Activated T-helper 1 cell treated with anti-CD3 and anti-CD28 coated beads, Interleukin-12 subunit alpha, Interleukin-12 subunit beta, Interleukin-2, Interleukin-4 antibody, amounts not matched to agents 30 ng/mL and 10 ng/mL and 1 ng/mL, durations not matched to agents 14 hours and 24 hours and 36 hours (primary cell): ENCODE measurements at places on chromosomes 3 and 15. TPM values are rescaled to one million over a fixed set of nuclear protein-coding genes. Genes with fewer than 3 reads are reported as not detected.

Gene FMN1
- 0.03 TPM in 1 of 2 replicates, not detected in the other for total RNA-seq

DNA sequence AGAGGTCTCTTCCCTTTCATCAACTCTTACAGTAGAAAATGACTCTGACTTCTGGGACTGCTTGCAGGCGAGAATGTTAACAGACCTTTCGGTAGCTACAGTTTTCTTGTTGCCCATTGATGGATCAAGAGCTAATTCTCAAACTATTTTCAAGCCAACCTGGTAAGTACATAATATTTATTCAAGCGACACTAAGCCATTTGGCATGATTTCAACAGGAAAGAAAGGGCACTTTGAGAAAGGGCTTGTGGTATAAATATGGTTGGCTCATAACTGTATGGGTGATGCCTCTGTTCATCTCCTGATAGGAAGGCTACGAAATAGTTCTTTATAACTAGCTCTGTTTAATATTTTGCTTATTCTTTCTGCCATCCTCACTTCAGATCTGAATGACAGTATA, 196.2 kb upstream of the CNTN4 start:
- no peak overlapping the region for H3K4me3 ChIP-seq
- no peaks in the 10 kb centered on the region for H3K27me3 ChIP-seq
- H3K36me3 ChIP-seq, result no peaks in the 10 kb centered on the region
- no peaks in the 10 kb centered on the region for H3K4me1 ChIP-seq

GRCh38 chr3:44013967-44014366, 227.7 kb upstream of the TOPAZ1 start:
- H3K4me1 ChIP-seq, result no peaks in the 10 kb centered on the region
- H3K36me3 ChIP-seq, result no peaks in the 10 kb centered on the region
- no peak overlapping the region for H3K4me3 ChIP-seq
- H3K27me3 ChIP-seq, result peaks cover 11% of the 10 kb centered on the region

Gene NEK10
- total RNA-seq, result 0.54 and 0.57 TPM in 2 replicates

Gene GOLGA8M
- 1.1 and 1.5 TPM in 2 replicates for total RNA-seq

GRCh38 chr3:26050776-26051175, 260.9 kb downstream of the OXSM start:
- no peaks in the 10 kb centered on the region for H3K4me1 ChIP-seq
- no peaks in the 10 kb centered on the region for H3K27me3 ChIP-seq
- H3K36me3 ChIP-seq, result no peaks in the 10 kb centered on the region
- DNase-seq, result no peak

Gene ABI3BP
- not detected in 2 replicates for total RNA-seq

- peaks cover 2% of the 10 kb centered on the region for H3K27me3 ChIP-seq
- H3K4me3 ChIP-seq, result no peak overlapping the region
- no peak for DNase-seq
- peaks cover 4% of the 10 kb centered on the region for H3K4me1 ChIP-seq
- no peak overlapping the region for H3K27ac ChIP-seq
- no peaks in the 10 kb centered on the region for H3K36me3 ChIP-seq
Observed at GRCh38 chr3:177294221-177294620, 96.9 kb upstream of the TBL1XR1 start.

Gene FBXO40
- not detected in 2 replicates for total RNA-seq

GRCh38 chr15:70112074-70112395, 14.3 kb upstream of the TLE3 start:
- no peak for DNase-seq
- H3K36me3 ChIP-seq, result no peaks in the 10 kb centered on the region
- no peak overlapping the region for H3K27ac ChIP-seq
- no peak overlapping the region for H3K4me3 ChIP-seq
- no peaks in the 10 kb centered on the region for H3K4me1 ChIP-seq

DNA sequence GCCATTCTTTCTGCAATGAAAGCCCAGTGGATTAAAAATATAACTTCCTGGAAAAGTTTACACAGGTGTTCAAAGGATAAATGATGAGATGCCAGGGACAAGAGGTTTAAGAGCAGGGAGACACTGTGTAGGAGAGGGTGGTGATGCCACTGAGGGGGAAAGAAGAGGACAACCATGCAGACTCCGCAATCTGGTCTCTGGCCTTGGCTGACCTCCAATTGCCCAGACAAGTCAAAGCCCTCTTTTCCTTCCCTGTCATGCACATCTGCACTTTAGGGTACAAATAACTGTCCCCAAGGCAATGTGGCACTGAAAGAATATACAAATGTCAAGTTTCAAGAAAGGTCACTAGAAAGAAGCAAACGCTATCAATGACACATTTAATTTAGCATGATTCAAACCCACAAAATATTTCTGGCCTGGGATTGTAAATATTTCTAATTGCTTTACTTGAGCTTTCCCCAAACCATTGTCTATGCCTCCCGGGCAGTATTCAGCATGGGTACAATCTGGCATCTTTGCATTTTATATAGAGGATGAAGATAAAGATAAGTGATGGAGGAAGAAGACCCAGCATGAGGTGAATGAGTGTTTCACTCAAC, 319.4 kb downstream of the PLCL2 start:
- H3K27me3 ChIP-seq, result peaks cover 4% of the 10 kb centered on the region
- no peak overlapping the region for H3K4me3 ChIP-seq
- no peak overlapping the region for H3K27ac ChIP-seq
- no peak for DNase-seq
- H3K4me1 ChIP-seq, result peaks cover 5% of the 10 kb centered on the region

DNA sequence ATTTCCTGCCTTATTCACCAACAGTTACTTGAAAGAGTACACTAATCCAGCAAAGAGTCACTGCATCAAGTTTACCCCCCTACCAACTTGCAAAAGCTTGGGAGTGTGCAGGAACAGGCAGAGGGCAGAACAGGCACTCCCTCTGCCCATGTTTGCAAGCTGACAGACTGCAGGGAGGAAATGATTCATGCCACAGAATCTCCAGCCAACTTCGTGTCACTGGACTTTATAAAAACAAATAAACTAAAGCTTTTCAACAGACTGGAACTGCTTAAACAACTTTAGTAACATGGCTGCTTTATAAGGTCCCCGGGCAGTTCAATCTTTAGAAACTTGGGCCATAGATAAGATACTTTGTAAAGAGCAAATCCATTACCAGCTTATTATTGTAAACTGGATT, 129.5 kb downstream of the THRB start:
- no peak for DNase-seq
- no peak overlapping the region for H3K27ac ChIP-seq
- H3K27me3 ChIP-seq, result no peaks in the 10 kb centered on the region
- no peak overlapping the region for H3K4me3 ChIP-seq
- no peaks in the 10 kb centered on the region for H3K4me1 ChIP-seq

GRCh38 chr3:41448396-41448795, 249.1 kb downstream of the CTNNB1 start:
- H3K4me3 ChIP-seq, result no peak overlapping the region
- H3K4me1 ChIP-seq, result no peaks in the 10 kb centered on the region
- H3K27me3 ChIP-seq, result no peaks in the 10 kb centered on the region
- DNase-seq, result no peak

Gene GRAMD2A
- total RNA-seq, result 0.21 TPM in 1 of 2 replicates, not detected in the other

Gene CAND2
- 0.29 TPM in 2 replicates for total RNA-seq

DNA sequence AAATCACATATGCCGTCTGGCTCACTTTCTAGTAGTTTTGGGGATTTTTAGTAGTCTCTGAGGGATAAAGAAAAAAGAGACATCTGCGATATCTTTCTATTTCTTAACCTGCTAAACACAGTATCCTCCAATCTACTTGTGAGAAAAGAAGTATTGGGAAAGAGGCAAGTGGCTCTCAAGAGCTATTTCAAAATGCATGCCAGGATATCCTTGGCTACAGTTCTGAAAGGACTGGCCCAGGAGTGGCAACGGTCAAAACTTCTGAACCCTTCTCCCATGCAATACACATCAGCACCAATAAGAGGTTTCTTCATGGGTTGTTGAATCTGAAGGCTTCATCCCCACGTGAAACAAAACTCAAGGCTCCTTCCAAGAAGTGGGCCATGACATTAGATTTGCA, 204.0 kb upstream of the WNT5A start:
- H3K27me3 ChIP-seq, result no peaks in the 10 kb centered on the region
- H3K36me3 ChIP-seq, result no peaks in the 10 kb centered on the region
- no peaks in the 10 kb centered on the region for H3K4me1 ChIP-seq
- DNase-seq, result no peak
- no peak overlapping the region for H3K4me3 ChIP-seq

DNA sequence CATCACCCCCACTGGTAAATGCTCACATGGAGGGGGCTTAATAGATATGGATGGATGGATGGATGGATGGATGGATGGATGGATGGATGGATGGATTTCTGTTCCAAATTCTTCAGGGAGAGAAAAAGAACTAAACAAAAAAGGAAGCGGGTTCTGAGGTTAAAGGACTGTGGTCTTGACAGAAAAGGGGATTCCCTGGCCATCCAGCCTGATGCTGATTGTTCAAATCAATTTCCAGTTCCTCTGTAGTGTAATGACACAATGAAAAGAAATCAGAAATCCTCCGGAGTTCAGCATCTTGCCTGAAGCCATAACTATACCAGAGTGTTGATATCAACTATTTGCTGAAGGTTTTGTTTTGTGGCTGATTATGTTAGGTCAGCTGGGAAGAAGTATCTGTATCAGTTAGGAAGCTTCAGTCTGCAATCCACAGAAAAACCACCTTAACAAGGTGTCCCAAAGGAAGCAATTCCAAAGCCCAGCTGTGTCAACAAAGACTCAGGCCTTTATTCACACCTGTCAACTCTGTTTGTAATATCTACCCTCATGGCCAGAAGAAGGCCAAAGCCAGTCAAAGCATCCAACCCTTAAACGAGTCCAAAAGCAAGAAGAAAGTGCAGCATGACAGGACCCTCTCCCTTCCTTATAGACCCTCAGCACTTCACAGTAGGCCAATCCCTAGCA, 24.5 kb upstream of the RASA2 start:
- no peaks in the 10 kb centered on the region for H3K27me3 ChIP-seq
- H3K27ac ChIP-seq, result no peak overlapping the region
- H3K36me3 ChIP-seq, result peaks cover 1% of the 10 kb centered on the region

Gene ADAMTSL3
- total RNA-seq, result not detected in 2 replicates

DNA sequence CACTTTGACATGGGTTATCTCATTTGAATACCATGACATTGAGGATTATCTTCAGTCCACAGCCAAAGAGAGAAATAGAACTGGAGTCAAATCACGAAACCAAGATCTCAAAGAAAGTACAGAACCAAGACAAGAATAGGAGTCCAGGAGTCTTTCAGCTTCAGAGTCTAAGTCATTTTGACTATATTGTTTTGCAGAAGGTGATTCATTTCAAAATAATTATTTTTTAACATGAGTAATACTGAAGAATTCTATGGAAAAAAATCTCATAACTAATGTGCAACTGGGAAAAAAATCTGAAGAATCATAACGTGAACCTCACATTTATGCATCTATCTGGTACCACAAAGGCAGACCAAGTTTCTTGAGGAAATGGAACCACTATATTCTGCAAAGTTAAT, 60.3 kb downstream of the UBE3A start:
- H3K27ac ChIP-seq, result peak overlapping the region; percentile 20
- peaks cover 49% of the 10 kb centered on the region for H3K36me3 ChIP-seq

- no peak overlapping the region for H3K27ac ChIP-seq
- H3K4me1 ChIP-seq, result no peaks in the 10 kb centered on the region
- peaks cover 4% of the 10 kb centered on the region for H3K27me3 ChIP-seq
Observed at GRCh38 chr3:123424999-123425712, 23.7 kb downstream of the ADCY5 start.

GRCh38 chr3:180329187-180329586, 272.8 kb upstream of the TTC14 start:
- no peak overlapping the region for H3K4me3 ChIP-seq
- H3K27me3 ChIP-seq, result no peaks in the 10 kb centered on the region
- no peak for DNase-seq

Gene RPL22L1
- total RNA-seq, result 123 and 145 TPM in 2 replicates

GRCh38 chr3:141413801-141414689, 45.7 kb downstream of the ZBTB38 start:
- DNase-seq, result no peak
- H3K27ac ChIP-seq, result peak overlapping the region; percentile 98
- H3K27me3 ChIP-seq, result no peaks in the 10 kb centered on the region
- peaks cover 61% of the 10 kb centered on the region for H3K4me1 ChIP-seq
- H3K36me3 ChIP-seq, result peaks cover 44% of the 10 kb centered on the region

GRCh38 chr3:45225465-45226205, 452 bp downstream of the TMEM158 start:
- no peak overlapping the region for H3K4me3 ChIP-seq
- H3K27me3 ChIP-seq, result peaks cover 74% of the 10 kb centered on the region
- no peaks in the 10 kb centered on the region for H3K36me3 ChIP-seq
- peaks cover 17% of the 10 kb centered on the region for H3K4me1 ChIP-seq

Gene RHOV
- total RNA-seq, result 1.3 and 1.6 TPM in 2 replicates

- H3K4me1 ChIP-seq, result peaks cover 5% of the 10 kb centered on the region
- no peak for DNase-seq
- peaks cover 1% of the 10 kb centered on the region for H3K36me3 ChIP-seq
- no peaks in the 10 kb centered on the region for H3K27me3 ChIP-seq
- no peak overlapping the region for H3K4me3 ChIP-seq
- H3K27ac ChIP-seq, result no peak overlapping the region
Observed at GRCh38 chr3:30314757-30315325, 291.6 kb upstream of the TGFBR2 start.

DNA sequence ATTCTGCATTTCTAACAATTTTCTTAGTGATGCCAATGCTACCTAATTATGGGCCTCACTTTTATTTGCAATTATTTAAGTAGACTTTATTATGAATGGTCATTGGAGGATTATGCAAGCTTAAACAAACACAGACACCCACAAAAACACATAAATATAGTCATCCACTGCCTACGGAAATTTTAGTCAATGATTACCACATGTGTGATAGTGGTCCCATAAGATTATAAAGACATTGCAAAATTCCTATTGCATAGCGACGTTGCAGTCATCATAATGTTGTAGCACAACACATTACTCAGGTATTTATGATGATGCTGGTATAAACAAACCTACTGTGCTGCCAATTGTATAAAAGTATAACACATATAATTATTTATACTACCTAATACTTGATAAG, 247.8 kb upstream of the ALCAM start:
- H3K27ac ChIP-seq, result no peak overlapping the region
- no peak overlapping the region for H3K4me3 ChIP-seq
- H3K4me1 ChIP-seq, result no peaks in the 10 kb centered on the region
- DNase-seq, result no peak
- no peaks in the 10 kb centered on the region for H3K27me3 ChIP-seq

GRCh38 chr3:107313711-107314110, 63.5 kb upstream of the CCDC54 start:
- DNase-seq, result no peak
- no peaks in the 10 kb centered on the region for H3K4me1 ChIP-seq
- peaks cover 6% of the 10 kb centered on the region for H3K27me3 ChIP-seq
- no peak overlapping the region for H3K4me3 ChIP-seq
- H3K27ac ChIP-seq, result no peak overlapping the region

- H3K4me1 ChIP-seq, result peaks cover 67% of the 10 kb centered on the region
- DNase-seq, result no peak
- peak overlapping the region; percentile 99 for H3K27ac ChIP-seq
- peak overlapping the region; percentile 94 for H3K4me3 ChIP-seq
- H3K27me3 ChIP-seq, result no peaks in the 10 kb centered on the region
Observed at GRCh38 chr3:129119365-129120100, 2.1 kb downstream of the RAB43 start.
